Activated T-cell treated with anti-CD3 and anti-CD28 coated beads for 1 hour (primary cell): ENCODE measurements at places on chromosomes 5 and 9.

- no peak for DNase-seq
Measured at GRCh38 chr5:173011566-173011965, 28.0 kb downstream of the ATP6V0E1 start.

DNA sequence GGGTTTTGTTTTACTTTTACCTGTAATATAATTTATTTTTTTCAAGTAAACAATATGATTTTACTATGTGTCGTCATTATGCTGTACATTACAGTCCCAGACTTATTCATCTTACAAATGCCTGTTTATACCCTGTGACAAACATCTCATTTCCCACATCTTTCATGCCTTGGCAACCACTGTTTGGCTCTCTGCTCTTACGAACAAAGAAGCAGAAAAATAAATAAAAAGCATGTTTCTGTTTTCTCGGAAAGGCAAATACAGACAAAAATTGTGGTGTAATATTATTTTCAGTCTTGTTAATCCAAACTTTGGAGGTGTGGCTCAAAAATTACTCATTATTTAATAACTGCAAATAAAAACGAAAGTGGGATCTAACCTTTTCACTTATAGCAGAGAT, 393.0 kb downstream of the CDH12 start:
- no peak for DNase-seq

DNA sequence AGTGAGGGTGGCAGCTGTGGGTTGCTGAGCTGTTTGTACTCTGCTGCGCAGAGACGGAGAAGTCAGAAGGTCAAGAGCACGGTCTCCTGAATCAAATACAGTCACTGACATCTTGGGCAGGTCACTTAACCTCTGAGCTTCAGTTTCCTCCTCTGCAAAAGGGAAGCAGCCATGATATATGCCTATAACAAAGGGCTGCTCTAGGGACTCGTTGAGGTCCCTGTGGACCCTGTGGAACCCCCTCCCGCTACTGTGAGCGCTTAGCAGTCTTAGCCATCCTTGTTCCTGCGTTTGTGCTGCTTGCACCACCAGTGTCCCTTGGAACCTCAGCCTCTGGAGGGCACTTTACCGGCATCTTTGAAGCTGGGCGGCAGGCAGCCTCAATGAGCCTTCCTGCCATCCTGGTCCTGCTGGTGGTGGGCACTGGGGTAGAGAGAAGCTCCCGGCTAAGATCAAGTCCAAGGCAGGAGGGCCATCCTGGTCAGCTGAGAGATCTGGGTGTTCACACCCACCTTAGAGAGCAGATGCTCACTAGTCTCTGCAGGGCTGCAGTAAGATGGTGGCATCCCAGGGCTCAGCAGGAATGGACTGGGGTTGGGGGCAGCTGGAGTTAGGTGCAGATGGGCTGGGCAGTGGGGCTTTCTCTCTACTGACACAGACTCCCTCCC, 8.7 kb downstream of the JADE2 start:
- no peak for DNase-seq

- DNase-seq, result no peak
Measured at GRCh38 chr9:108900176-108900575, 33.7 kb downstream of the ELP1 start.

- no peak for DNase-seq
Measured at GRCh38 chr9:105713260-105714019, 19.1 kb downstream of the TMEM38B start.

DNA sequence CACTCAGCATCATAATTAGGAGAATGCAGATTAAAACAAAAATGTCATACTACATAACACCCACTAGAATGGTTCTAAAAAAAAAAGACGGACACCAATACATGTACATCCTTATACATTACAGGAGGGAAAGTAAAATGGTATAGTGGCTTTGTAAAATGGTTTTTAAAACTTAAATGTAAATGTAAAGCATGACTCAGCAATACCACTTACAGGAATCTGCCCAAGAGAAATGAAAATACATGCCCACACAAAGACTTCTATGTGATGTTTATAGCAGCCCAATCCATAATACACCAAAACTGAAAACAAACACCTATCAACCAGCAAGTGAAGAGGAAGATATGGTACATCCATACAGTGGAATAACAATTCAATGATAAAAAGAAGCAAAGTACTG, 939.1 kb upstream of the ACO1 start:
- DNase-seq, result no peak
